SW 1271 (cell line): ENCODE measurements at places on chromosomes 11 and 22.

DNA sequence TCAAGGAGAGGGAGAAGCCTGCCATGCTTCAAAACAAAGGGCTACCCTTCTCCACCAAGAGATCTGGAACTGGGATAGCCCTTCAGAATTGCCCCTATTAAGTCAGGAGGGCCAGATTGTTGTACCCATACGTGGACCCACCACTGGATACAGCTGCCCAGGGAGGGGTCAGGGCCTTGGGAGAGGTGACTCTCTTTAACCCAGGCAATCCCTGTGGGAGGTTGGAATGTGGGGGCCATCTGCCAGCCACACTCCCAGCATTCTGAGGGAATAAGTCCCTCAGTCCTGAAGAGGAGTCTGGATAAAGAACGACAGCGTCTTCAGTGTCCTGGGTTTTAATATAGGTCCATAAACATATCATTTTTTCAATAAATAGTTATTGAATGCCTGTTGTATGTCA, 588.2 kb upstream of the TENM4 start:
- no peak for DNase-seq

- DNase-seq, result no peak
Measured at GRCh38 chr11:113481226-113481625, 6.0 kb upstream of the DRD2 start.

DNA sequence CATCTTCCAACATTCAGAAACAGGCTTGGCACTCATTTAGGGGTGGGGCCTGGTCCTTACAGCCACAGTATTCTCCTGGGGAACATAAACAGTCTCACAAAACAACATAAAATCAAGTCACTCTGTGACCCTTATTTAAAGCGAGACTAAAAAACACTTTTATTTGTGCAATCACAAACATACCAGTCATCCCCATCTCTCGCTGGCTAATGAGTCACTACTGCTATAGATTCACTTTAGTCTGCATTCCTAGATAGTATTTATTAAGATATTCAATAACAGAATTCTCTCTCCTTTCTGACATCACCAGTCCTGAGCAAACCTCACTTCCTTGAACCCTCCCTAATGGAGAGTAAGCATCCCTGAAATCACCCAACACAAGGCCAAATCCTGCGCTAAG, 68.0 kb downstream of the ZBTB44 start:
- peak; percentile 14 for DNase-seq

- DNase-seq, result no peak
Measured at GRCh38 chr22:42945736-42946135, 69.2 kb downstream of the PACSIN2 start.

GRCh38 chr22:45889539-45890350, 87.2 kb downstream of the WNT7B start:
- DNase-seq, result no peak

GRCh38 chr11:125086633-125087296, 23.7 kb downstream of the SLC37A2 start:
- DNase-seq, result no peak

GRCh38 chr11:127943763-127944162, 643.6 kb downstream of the ETS1 start:
- no peak for DNase-seq

GRCh38 chr11:24295360-24295759, 201.5 kb upstream of the LUZP2 start:
- DNase-seq, result no peak

- no peak for DNase-seq
Measured at GRCh38 chr11:76172583-76172982, 33.7 kb downstream of the WNT11 start.
